ENCODE measurements at places on chromosomes 4 and X.

GRCh38 chrX:37437160-37437559 is 88.0 kb downstream of the PRRG1 start:
- no peak for DNase-seq

DNA sequence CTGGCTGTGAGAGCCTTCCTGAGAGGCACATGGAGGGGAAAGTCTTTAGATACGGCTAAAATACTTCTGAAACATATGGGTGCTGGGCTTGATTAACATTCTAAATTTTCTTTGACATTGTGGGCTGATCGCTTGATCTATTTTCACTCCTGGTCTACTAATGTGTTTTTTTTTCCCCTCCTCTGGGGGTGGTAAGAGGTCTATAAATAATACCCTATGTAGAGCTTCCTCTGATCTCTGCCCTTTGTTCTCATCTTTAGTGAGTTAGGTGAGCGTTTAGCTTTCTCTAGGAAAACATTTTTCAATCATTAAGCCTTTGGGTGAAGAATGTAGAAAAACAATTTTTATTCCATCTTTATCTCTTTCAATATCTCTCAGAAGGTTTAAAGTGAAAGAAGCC is 9.8 kb downstream of the SLC4A4 start:
- DNase-seq, result no peak

DNA sequence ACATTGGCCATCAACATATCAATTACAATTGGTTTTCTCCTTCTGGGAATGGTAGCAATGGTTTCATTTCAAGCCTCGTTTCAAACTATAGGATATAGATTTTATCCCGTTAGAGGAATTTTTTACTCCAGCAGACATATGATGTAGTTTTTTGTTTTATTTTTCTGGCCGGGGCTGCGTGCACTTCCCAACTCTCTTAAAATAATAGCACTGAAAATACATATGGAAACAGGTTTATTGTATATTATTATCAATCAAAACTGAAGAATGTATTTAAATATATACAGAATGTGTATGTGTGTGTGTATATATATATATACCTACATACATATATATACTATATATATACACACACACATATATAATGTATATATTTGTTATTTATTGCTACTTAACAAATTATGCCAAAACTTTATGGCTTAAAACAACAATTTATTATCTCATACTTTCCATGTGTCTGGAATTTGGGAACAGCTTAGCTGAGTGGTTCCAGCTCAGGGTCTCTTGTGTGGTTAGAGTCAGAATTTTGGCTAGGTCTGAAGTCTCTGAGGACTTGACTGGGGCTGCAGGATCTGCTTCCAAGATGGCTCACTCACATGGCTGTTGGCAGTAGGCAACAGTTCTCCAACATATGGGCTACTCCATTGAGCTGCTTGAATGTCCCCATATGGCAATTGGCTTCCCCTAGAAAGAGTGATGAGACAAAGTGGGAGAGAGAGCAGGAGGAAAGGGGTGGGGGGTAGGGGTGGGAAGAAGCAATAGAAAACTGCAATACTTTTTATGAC is 314.1 kb downstream of the PPP1R2C start:
- no peak for DNase-seq

DNA sequence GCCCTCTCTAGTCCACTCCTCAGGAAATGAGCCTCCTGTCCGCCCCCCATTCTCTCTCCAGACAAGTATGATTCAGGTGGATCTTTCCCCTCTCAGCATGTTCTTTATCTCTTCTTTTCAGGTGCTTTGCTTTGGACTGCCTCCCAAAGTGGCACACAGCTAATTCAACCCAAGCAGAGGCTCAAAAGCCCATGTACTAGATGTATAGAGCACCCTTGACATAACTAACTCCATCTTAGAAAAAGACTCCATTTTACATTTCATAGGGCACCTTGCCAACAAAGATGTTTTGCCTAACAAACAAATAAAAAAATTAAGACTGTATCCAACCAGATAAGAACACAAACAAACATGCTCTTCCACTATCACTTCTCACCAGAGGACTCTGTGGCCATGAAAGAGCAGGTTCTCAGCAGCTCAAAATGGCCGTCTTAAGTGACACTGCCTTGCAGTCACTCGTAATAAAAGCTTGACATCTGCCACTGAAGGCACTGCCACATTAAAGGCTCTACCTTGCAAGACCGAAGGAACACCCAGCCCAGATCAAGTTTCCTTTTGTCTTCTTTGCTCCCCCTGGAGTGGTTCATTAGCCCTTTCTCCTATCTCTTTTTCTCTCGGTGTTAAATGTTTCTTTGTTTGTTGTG is 84.9 kb upstream of the TAB3 start:
- DNase-seq, result no peak

DNA sequence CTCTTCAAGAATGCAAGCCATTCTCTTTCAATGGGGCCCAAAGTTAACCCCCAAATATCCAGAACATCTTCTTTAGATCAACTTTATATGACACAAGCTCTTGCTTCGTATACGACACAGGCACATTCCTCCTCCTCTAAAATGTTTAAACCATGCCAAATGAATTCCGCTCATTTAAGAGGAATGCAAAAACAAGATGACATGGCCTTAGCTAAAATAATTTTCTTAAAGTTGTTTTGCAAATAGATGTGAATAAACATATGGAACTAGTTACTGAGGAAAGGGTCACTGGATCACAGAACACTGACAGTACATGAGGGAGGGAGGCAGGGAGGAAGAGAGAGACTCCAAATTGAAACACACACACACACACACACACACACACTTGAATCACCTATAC is 97.4 kb downstream of the RASL11B start:
- DNase-seq, result no peak

DNA sequence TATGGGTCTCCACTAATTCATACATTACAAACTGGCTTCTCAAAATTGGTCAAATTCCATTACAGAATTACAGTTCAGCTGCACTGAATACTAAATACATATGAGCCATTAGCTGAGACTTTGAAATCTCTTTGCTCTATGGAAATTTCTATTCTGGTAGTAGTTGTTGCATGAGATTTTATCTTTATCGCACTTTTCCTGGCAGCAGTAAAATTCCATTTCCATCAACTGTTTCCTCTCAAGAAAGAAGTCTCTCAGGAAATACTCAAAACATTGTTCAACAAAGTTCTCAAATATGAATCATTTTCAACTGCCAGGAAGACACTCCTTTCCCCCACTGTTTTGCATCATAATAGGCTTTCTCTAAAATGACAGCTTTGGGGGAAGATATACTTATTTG is 51.3 kb downstream of the ATP11C start:
- DNase-seq, result no peak

DNA sequence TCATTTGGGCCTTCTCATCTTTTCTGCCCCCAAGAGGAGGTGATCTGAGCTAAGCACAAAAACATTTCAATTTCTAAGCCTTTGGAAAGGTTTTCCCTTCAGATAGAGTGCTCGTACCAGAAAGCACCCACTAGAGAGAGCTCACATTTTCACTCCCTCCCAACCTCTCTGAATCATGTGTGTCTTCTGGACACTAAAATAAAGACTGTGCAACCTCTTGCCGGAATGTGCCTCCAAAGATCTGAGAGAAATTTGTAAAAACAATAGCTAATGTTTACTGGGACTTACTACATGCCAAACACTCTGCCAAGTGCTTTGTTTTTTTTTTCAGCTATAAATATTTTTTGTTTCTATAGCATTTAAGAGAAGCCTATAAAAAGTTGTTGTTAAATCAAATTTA is 120.6 kb upstream of the LNX1 start:
- DNase-seq, result no peak

- DNase-seq, result no peak
These were observed 9.1 kb upstream of the ARHGEF38 start for GRCh38 chr4:105543346-105543745.

- DNase-seq, result no peak
These were observed 59.4 kb downstream of the LCORL start for GRCh38 chr4:17962171-17962570.

- no peak for DNase-seq
These were observed 6.6 kb downstream of the NUDT9 start for GRCh38 chr4:87428979-87429378.

DNA sequence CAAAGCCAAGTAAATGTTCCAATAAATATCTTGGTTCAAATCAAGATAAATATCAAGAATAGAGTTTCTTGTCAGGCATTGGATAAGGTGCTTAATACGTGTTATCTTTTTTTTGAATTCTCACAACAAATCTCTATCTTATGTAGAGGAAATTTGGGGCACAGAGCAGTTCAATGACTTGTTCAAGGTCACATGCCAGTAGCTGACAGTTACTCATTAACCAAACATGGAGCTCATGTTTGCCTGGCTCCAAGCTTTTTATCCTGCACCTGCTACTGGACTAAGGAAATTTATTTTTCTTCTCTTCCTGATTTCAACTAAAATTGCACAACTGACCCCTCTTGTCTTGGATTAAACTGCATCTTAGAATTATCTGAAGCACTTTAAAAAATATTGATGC is 76.3 kb downstream of the ATP10D start:
- no peak for DNase-seq

GRCh38 chr4:153419673-153420278 is 46.4 kb upstream of the TMEM131L start:
- no peak for DNase-seq

- DNase-seq, result no peak
These were observed 41.6 kb upstream of the SLC25A4 start for GRCh38 chr4:185101354-185101890.

DNA sequence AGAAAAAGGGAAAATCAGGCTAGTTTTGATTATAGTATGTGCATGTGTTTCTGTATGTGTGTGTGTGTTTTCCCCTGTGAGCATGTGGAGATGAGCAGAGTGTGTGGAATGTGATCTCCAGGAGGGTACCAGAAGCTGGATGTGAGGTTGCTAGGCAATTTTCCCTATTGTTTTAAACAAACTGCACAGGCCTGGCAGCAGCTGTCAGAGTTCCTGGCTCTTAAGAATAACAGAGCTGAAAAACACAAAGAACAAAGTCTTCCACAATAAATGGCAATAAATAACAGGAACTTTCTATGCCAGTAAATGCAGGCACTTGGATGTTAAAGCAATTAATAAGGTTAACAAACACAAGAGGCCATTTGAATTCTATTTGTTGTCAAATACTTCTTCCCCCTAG is 344.6 kb upstream of the CTSO start:
- DNase-seq, result no peak

DNA sequence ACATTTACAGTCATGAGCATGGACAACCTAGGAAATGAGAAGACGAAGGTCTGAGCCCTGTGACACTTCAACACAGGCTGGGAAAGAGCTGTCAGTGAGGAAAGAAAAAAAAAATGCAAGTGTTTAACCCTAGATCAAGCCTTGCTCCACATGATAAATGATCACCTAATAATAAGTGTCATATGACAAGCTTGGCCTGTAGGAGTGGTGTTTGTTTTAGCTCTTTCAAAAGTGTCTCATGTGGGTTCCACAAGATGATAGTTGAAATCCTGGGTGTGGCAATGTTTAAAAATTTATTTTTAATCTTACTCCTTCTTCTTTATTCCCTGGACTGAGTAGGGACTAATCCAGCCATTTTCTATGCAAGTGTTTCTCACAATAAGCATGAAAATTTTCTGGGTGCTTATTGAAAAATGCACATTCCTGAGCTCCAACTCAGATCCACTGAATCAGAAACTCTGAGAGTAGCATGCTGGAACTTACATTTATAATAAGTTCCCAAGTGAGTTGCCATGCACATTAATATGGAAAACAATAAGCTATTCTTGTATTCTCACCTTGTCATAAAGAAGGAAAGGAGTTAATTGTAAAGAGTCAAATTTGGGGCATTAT is 138.3 kb downstream of the AREG start:
- no peak for DNase-seq

DNA sequence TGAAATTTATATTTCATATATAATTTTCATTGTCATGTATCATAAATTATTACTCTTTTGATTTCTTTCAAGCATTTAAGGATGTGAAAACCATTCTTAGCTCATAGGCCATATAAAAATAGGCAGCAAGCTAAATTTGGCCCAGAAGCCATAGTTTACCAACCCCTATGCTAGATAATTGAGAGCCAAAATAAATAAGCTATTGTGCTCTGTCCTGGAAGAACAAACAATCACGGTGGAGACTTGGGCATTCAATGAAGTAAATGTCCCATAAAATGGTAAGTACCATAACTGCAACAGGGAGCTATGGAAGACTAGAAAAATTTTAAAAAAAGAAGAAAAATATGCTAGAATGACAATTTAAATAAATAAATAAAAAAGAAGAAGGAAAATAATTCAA is 60.9 kb upstream of the PACRGL start:
- DNase-seq, result no peak

DNA sequence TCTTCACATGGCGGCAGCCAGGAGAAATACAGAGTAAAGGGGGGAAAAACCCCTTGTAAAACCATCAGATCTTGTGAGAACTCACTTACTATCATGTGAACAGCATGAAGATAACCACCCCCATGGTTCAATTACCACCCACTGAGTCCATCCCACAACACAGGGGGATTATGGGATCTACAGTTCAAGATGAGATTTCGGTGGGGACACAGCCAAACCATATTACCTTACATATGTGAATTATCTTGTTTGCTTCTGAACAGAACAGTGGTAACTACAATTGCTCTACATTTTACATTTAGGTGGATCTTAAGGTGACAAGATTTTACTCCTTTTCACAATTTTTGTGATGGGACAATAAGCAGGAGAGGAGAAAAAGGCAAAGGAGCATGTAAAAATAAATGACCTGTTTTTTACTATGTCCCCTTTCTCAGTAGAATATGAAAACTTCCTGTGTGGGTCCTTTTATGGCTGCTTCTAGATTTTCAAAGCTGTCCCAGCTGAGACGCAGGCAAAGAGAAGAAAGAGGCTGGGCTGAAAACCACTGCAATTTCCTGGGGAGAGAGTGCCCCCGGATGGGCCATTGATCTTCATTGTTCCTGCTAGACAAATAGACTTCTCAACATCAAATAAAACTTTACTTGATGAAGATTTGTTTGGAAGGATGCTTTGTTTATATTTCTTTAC is 45.9 kb upstream of the PGM2 start:
- DNase-seq, result no peak

- no peak for DNase-seq
These were observed 410.4 kb downstream of the INPP4B start for GRCh38 chr4:142435599-142436235.

- DNase-seq, result no peak
These were observed 155.8 kb downstream of the STAG2 start for GRCh38 chrX:124117325-124117724.

DNA sequence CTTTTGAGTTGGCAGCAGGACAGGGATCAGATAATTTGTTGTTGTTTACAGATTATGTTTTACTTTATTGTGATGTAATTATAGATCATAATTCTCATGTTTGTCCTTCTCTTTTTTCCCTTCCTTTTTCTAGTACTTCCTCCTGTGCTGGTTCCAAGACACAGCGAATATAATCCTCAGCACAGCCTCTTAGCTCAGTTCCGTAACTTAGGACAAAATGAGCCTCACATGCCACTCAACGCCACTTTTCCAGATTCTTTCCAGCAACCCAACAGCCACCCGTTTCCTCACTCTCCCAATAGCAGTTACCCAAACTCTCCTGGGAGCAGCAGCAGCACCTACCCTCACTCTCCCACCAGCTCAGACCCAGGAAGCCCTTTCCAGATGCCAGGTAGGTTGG is 58.0 kb downstream of the SMAD1 start:
- no peak for DNase-seq

All from stimulated activated CD8-positive, alpha-beta memory T cell treated with anti-CD3 and anti-CD28 coated beads, Interleukin-15, amount 100 ng/mL, for 4 hours (primary cell).